Activated CD8-positive, alpha-beta T cell treated with anti-CD3 and anti-CD28 coated beads for 36 hours (primary cell): ENCODE measurements at places on chromosomes 1 and 21. TPM values are rescaled to one million over a fixed set of nuclear protein-coding genes. Genes with fewer than 3 reads are reported as not detected.

- no peak for DNase-seq
- H3K4me3 ChIP-seq = no peak overlapping the region
- H3K27me3 ChIP-seq = no peaks in the 10 kb centered on the region
- no peaks in the 10 kb centered on the region for H3K4me1 ChIP-seq
- no peaks in the 10 kb centered on the region for H3K36me3 ChIP-seq
- no peak overlapping the region for H3K27ac ChIP-seq
Observed at GRCh38 chr1:185488808-185489207, 171.8 kb upstream of the IVNS1ABP start.

DNA sequence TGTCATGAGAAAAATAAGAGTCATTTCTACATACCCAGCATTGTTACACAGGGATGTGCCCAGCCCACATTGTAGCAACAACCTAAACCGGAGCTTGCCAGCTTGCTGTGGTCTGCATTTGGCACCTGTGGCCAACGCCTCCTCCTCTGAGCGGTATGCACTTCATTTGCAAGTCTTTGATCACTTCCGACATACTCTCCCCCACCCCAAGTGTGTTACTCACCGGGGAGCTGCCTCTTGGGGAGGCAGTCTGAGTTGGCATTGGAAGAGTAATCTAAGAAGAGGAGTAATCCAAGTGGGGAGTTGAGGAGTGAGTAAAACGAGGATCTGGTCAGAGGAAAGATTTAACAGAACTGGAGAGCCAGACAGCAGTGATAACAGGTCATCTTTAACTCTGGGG, 3.8 kb downstream of the BCL9 start:
- peak overlapping the region; percentile 77 for H3K27ac ChIP-seq
- H3K36me3 ChIP-seq = peaks cover 13% of the 10 kb centered on the region
- peak; percentile 96 for DNase-seq
- peak overlapping the region; percentile 40 for H3K4me3 ChIP-seq
- peaks cover 65% of the 10 kb centered on the region for H3K4me1 ChIP-seq

- peak; percentile 18 for DNase-seq
- H3K27ac ChIP-seq = no peak overlapping the region
- peaks cover 55% of the 10 kb centered on the region for H3K27me3 ChIP-seq
- peak overlapping the region; percentile 33 for H3K4me3 ChIP-seq
- no peaks in the 10 kb centered on the region for H3K4me1 ChIP-seq
Observed at GRCh38 chr1:39901464-39901713, 328 bp downstream of the MYCL start.

GRCh38 chr1:91827087-91827458, 58.9 kb downstream of the TGFBR3 start:
- no peak overlapping the region for H3K4me3 ChIP-seq
- H3K36me3 ChIP-seq = no peaks in the 10 kb centered on the region
- H3K27ac ChIP-seq = no peak overlapping the region
- no peaks in the 10 kb centered on the region for H3K27me3 ChIP-seq
- no peak for DNase-seq
- H3K4me1 ChIP-seq = peaks cover 21% of the 10 kb centered on the region

DNA sequence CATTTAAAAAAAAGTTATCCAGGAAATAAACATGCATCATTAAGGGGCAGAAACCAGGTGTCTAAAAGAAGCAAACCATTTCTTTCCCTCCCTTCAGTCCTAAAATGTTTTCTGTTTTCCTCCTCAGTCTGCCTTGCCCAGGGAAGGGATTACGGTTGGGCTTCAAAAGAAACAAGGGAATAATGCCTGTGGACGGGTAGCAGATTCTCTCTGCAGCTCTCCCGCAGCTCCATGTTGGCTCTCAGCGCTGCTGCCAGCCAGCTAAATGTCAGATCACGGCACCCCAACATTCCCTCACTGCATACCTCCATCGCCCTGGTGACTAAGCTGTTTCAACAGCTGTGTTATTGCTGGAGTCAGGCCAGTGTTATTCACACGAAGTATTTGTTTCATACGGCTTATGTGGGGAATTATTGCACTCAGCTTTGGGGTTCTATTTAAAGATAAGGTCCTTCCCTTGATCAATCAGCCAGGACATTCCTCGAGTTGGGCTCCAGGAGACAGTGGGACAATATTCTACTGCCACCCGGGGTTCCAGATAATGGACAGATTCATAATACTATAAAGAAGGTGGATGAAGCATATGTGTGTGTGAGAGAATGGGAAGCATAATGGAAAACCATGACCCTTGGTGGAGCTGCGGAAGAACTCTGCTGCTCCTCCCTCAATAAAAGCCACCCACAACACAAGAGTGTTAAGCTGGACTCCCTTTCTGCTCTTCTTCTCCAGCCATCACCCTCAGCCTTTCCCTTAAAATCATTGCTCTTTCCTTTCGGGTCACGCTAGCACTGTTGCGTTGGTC, 58.2 kb downstream of the WLS start:
- H3K4me1 ChIP-seq = peaks cover 2% of the 10 kb centered on the region
- no peaks in the 10 kb centered on the region for H3K36me3 ChIP-seq
- no peak for DNase-seq
- no peak overlapping the region for H3K27ac ChIP-seq

DNA sequence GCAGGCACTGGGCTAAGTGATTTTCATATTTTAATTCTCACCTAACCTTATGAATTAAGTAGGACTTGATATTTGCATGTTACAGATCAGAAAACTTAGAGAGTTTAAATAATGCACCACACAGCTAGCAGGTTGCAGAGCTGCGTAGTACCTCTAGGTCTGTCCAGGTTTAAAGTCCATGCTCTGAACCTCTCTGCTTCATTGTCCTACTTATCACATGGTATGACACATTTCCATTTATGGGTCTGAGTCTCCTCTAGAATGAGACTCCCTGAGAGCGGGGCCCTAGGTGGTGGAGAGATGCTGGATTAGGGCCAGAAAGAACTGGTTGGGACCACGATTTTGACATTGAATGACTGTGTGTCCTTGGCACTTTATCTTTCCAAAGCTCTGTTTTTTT, 102.5 kb upstream of the USP24 start:
- H3K27me3 ChIP-seq = no peaks in the 10 kb centered on the region
- H3K4me1 ChIP-seq = peaks cover 2% of the 10 kb centered on the region
- H3K4me3 ChIP-seq = no peak overlapping the region
- DNase-seq = no peak

DNA sequence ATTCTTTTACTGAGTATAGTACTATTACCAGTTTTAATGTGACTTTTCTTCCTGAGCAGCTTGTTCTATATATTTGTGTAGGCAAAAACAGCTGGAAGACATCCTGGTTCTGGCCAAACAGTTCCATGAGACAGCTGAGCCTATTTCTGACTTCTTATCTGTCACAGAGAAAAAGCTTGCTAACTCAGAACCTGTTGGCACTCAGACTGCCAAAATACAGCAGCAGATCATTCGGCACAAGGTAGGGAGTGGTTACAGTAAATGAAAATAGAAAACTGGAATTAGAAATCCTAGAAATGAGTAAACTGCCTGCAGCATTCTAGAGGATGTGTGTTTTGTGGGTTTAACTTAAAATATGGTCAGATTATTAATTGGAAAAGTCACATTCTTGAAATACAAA, 64.1 kb upstream of the BMP8A start:
- H3K36me3 ChIP-seq = peaks cover 52% of the 10 kb centered on the region
- no peak overlapping the region for H3K27ac ChIP-seq
- H3K4me3 ChIP-seq = no peak overlapping the region
- H3K4me1 ChIP-seq = peaks cover 5% of the 10 kb centered on the region

DNA sequence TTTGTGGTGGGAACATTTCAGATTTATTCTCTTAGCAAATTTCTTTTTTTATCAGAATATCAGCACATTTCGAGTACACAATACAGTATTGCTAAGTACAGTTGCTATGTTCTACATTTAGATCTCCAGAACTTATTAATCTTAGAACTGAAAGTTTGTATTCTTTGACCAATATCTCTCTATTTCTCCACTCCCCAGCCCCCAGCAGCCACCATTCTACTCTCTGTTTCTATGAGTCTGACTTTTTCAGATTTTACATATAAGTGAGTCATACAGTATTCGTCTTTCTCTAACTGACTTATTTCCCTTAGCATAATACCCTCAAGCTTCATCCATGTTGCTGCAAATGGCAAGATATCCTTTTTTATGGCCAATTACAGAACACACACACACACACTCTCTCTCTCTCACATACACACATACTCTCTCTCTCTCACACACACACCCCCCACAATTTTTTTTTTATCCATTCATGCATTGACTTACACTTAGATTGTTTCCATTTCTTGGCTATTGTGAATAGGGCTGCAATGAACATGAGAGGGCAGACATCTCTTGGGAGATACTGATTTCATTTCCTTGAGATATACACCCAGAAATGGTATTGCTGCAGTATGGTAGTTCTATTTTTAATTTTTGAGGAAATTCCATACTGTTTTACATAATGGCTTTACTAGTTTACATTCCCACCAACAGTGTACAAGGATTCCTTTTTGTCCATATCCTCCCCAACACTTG, 15.7 kb downstream of the RPTN start:
- H3K27me3 ChIP-seq = peaks cover 35% of the 10 kb centered on the region
- no peak overlapping the region for H3K27ac ChIP-seq

DNA sequence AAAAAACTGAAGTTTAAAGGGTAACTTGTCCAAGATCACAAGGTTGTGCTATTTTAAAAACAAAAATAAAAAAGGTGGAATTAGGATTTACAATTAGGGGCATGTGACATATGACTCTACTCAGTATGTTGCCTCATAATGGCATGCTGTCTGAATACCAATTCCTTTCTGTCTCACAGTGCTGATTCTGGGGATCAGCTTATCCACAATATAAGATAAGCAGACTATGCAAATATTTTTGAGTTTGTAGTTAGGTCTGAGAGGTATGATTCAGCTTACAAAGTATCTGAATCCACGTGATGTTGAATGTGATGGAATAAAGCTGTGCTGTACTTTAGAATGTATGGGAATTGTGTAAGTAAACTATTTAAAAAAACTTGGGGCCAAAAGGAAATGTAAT, 216.6 kb downstream of the HHIPL2 start:
- no peak overlapping the region for H3K4me3 ChIP-seq
- no peaks in the 10 kb centered on the region for H3K4me1 ChIP-seq
- no peak overlapping the region for H3K27ac ChIP-seq
- no peaks in the 10 kb centered on the region for H3K36me3 ChIP-seq
- DNase-seq = no peak

AADACL4 gene
- total RNA-seq = not detected

- peak; percentile 40 for DNase-seq
- peaks cover 27% of the 10 kb centered on the region for H3K4me1 ChIP-seq
- no peaks in the 10 kb centered on the region for H3K27me3 ChIP-seq
- H3K4me3 ChIP-seq = peak overlapping the region; percentile 80
Observed at GRCh38 chr1:151511636-151512215, 539 bp downstream of the CGN start.

DNA sequence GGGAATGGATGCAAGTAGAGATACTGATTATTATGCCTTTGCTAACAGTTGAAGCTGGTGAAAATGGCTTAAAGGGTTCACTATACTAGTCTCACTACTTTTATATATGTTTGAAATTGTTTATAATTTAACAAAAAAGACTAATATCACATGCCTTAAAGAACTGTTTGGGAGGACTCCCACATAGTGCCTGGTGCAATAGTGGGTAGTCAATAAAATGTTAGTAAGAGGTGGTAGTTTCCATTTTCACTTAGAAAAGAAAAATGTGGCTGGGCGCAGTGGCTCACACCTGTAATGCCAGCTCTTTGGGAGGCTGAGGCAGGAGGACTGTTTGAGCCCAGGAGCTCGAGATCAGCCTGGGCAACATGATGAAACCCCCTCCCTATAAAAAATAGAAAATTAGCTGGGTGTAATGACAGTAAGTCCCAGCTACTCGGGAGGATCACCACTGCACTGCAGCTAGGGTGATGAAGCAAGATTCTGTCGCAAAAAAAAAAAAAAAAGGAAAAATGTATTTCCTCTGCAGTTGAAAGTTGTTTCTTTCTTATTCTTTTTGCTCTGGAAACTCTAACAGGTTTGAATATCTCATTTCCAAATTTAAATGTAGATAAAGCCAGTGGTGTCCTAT, 24.5 kb downstream of the C21orf91 start:
- peak overlapping the region; percentile 67 for H3K4me3 ChIP-seq
- no peaks in the 10 kb centered on the region for H3K27me3 ChIP-seq
- H3K36me3 ChIP-seq = peaks cover 52% of the 10 kb centered on the region
- peak overlapping the region; percentile 94 for H3K27ac ChIP-seq

GRCh38 chr1:33346927-33347649, 26.2 kb upstream of the A3GALT2 start:
- no peaks in the 10 kb centered on the region for H3K27me3 ChIP-seq
- peak overlapping the region; percentile 82 for H3K4me3 ChIP-seq
- peak overlapping the region; percentile 25 for H3K27ac ChIP-seq
- DNase-seq = no peak

- no peak for DNase-seq
- peaks cover 25% of the 10 kb centered on the region for H3K36me3 ChIP-seq
- H3K27ac ChIP-seq = no peak overlapping the region
- no peaks in the 10 kb centered on the region for H3K27me3 ChIP-seq
- peaks cover 28% of the 10 kb centered on the region for H3K4me1 ChIP-seq
- no peak overlapping the region for H3K4me3 ChIP-seq
Observed at GRCh38 chr1:101060992-101061391, 35.4 kb upstream of the DPH5 start.

NBL1 gene
- 27.6 TPM for total RNA-seq

DNA sequence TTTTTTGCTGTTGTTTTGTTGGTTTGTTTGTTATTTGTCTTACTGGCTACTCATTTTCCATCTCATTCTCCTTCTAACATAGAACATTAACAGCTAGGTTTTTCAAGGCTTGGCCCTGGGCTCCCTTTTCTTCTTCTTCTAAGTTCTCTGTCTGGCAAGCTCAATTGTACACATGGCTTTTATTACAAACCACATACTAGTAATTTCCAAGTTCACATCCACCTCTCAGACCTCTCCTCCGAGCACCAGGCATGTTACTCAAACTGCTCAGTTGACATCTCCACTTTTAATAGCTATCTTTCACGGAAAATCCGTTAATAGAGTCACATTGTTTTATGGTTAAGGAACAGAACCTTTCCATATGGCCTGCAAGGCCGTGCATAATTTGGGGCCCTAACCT, 736.9 kb upstream of the ADAMTS5 start:
- no peaks in the 10 kb centered on the region for H3K4me1 ChIP-seq
- no peak for DNase-seq
- no peaks in the 10 kb centered on the region for H3K36me3 ChIP-seq
- H3K27ac ChIP-seq = no peak overlapping the region

DNA sequence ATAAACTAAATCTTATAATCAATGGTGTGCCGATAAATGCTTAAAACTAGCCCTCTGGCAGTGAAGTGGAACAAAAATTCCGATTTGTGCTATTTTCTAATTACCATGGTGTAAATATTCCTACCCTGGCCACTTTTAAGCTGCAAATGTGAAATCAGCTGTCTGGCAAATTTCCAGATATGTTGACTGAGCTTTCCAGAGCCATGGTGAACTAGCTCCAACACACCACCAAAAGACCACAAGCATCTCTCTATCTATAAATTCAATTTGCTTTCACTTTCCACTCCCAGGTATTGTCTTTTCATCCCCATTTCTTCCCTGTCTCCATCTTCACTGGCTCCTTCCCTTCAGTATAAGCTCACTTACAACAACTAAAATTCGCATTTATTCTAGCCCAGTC, 152.3 kb upstream of the RGS18 start:
- H3K27me3 ChIP-seq = no peaks in the 10 kb centered on the region
- H3K36me3 ChIP-seq = no peaks in the 10 kb centered on the region
- no peak for DNase-seq
- no peak overlapping the region for H3K4me3 ChIP-seq
- no peak overlapping the region for H3K27ac ChIP-seq
